ENCODE measurements at places on chromosomes 16 and 17.

GRCh38 chr17:693791-694638, 20.6 kb downstream of the VPS53 start:
- DNase-seq: no peak

DNA sequence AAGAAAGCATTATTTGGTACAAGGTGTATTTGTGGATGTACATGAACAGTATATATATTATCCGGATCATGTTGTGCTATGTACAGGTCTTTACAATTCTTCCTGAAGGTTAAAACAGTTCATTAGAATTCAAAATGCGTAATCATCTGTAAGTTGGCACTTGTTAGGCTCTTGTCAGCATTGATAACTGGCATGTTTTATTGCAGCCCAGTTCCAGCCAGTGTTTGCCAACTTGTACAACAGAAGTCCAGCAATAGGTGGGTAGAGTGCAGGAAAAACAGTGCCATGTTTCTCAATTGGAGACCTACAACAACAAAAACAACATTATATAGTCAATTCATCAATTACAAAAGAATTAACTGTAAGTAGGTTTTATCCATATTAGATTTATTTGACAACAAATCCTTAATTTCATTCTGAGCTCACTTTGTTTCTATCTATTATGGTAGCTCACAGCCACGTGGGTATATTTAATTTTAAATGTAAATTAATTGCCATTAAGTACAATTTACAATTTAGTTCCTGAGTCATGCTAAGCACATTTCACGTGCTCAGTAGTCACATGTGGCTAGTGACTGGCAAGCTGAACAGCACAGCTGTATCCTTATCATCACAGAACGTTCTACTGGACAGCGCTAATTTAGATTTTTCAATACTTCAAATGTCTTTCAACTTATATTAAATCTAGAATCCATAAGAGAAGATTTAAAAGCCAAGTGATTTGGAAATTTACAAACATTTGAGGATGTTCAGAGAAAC, 8.6 kb upstream of the ANKFY1 start:
- no peak for DNase-seq

DNA sequence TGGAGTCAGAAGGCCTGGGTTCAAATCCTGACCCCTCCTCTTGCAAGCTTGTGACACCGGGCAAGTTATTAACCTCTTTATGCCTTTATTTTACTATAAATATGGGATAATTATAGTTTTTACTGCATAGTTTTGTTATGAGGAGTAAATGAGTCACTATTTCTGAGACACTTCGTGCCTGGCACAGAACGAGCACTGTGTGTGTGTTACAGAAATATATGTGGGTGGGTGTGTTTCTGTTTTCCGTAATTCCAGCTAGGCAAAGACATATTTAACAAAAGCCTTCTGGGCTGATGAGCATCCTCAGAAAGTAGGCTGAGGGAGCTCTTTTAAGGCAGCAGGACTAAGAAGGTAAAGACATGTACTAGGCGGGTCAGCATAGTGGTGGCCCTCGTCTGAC, 417.9 kb downstream of the MAF start:
- DNase-seq: no peak

DNA sequence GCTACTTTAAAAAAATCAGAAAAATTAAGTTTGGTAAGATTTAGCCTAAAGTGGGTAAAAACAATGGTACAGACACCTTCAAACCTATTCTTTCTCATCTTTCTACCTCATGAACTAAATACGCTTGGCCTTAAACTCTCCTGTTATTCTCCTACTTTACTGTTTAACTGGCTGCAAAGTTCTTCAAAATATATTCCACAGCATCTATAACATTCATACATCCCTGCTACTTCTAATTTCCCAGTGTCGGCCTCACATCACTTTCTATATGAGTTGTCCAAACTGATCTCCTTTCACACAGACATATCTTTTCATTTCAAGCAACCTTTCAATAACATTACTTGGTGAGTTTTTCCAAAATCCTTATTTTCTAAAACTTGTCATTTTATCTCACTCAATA, 64.0 kb downstream of the MED13 start:
- DNase-seq: no peak

GRCh38 chr16:4826980-4827379, 20.1 kb downstream of the GLYR1 start:
- DNase-seq: no peak

GRCh38 chr16:52526116-52526828, 20.7 kb downstream of the TOX3 start:
- DNase-seq: no peak

DNA sequence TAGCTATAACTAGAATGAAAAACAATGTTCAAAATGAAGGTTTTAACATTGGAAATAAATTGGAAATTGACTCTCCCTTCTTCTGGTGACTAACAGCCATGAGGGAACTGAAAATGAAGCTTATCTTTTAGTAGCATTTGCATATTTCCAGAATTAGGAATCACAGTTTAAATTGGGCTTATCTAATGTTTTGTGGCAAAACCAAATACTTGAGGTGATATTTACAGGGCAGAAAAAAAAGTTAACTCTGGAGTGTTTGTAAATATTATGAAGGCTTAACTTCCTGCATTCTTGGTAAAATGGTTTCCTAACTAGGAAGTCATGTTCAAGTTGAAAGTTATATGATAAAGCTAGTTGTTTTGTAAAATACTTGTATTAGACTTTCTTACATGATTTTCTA, 96.4 kb upstream of the SOX9 start:
- no peak for DNase-seq

DNA sequence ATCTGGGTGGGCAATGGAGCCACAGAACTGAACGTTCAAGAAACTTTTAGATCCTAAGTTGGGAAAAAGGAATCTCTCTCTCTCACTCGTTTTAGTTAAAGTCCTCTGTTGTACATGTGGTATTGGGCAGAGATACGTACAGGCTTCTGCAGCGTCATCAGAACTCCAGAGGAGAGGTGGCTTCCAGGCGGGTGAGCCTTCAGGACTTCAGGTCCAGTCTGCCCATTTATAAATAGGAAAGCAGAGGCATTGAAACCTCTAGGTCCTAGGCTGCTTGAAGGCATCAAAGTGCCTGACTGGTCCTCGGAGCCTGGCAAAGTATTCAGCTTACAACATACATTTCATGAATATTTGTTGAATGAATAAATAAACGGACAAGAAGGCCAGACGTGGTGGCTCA, 8.1 kb upstream of the TNFRSF13B start:
- no peak for DNase-seq

GRCh38 chr16:87856791-87857228, 12.5 kb downstream of the SLC7A5 start:
- no peak for DNase-seq

GRCh38 chr17:66730461-66730923, 104.4 kb upstream of the CACNG5 start:
- DNase-seq: no peak

Data from stimulated activated CD4-positive, alpha-beta T cell treated with anti-CD3 and anti-CD28 coated beads, Interleukin-4, amount 100 ng/mL, for 4 hours (primary cell).